ENCODE measurements at places on chromosomes 6 and 20.

DNA sequence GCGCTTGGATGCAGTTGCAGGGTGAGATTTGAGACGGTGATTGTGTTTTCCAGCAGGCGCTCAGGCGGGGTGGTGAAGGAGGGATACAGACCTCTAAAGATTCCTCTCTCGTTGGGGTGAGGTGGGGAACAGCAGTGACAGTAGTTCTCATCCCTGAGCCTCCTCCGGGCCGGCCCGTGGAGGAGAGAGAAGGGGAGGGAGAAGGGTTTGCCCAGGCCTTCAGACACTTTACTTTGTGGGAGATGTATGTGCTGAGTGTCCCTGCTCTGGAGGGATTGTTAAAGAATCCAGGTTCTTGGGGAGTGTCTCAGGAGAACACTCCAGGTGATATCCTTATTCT, 41.0 kb downstream of the PSMB9 start:
- no peak for DNase-seq

GRCh38 chr20:43959079-43959919, 44.6 kb downstream of the TOX2 start:
- peak; percentile 34 for DNase-seq

DNA sequence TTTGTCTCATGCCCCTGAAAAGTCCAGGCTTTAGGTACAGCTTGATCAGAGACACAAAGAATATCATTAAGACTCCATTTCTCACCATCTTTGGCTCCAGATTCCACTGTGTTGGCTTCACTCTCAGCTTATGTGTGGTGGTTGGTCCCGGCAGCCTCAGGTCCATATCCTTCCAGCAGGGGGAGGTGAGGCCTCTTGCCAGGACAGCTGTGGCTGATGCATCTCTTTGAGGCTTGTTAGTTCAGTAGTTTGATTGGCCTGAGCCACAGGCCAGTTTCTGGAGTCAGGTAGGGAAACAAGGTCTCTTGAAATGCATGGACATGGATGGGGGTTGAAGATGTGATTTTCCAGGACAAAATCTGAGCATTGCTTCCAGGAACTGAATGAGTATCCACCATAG, 62.4 kb downstream of the JAG1 start:
- no peak for DNase-seq

- no peak for DNase-seq
These were observed 501.1 kb downstream of the PTPRT start for GRCh38 chr20:42688576-42688975.

DNA sequence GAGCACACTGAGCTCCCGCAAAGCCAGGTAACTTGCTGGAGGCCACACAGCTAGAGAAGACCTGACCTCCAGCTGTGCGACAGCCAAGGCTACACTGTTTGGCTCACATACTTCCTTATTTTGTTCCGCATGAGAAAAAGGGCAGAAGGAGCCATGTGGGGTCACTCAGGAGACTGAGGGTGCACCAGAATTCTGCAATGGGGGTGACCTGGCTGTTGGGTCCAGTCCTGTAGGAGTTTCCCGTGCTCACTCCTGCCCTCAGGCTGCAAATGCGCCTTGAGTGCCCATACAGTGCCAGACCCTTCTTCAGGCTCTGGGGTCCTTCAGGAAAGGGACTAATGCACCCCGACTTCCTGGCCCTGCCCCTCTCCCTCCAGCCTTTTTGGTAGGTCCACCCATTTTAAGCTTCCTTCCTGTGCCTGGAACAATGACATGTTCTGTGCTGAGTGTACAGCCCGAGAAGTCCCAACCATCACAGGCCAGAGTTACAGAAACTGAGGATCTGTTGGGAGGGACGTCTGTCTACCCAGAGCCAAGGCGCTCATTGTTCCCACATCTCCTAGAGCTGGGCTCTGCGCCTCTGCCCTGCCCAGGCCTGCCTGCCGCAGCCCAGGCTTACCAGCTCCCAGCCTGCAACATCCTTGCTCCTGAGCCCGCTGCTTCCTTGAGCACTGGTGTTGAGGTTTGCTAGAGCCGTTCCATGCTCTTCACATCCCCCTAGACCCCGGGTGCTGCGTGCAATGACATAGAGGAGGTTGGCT, 33.5 kb upstream of the CD93 start:
- no peak for DNase-seq

DNA sequence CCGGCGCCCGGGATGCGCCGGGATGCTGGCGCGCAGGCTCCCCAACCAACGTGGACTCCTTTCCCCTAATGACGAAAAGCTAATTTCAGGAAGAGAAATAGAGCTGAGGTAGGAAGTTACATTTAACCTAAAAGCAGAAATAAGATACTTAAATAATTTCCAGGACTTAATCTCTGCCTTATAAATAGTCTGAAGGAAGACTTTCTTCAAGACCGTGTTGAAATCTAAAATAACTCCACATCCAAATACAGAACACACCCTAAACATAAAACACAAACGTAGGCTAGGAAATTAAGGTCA, 1.3 kb downstream of the ASF1A start:
- DNase-seq, result no peak

All from NK-92 treated with Interleukin-12 subunit alpha and Interleukin-12 subunit beta, amount 100 ng/mL, for 24 hours (cell line).